ENCODE measurements at places on chromosomes 2 and 18.
A peak's percentile ranks its signal among the peaks of the same experiment; 100 is the strongest.

DNA sequence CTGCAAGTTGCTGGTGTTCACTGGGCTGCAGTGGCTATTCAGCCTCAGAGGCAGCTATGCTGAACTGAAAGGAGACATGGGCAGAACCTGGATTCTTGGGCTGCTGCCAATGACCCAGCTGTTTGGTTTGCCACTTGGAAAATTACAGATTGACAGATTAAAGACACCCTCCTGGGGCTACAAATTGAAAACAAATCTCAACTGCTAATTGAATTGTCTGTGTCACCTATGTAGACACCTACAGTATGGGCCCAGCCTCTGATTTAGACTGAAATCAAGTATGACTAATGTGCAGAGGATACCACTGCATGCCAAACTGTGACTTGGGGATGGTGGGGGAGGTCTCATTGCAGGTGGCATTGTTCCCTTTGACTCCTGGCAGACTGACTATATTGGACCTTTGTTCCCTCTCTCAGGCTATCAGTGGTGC, 42.8 kb downstream of the ITSN2 start:
- DNase-seq: no peak

DNA sequence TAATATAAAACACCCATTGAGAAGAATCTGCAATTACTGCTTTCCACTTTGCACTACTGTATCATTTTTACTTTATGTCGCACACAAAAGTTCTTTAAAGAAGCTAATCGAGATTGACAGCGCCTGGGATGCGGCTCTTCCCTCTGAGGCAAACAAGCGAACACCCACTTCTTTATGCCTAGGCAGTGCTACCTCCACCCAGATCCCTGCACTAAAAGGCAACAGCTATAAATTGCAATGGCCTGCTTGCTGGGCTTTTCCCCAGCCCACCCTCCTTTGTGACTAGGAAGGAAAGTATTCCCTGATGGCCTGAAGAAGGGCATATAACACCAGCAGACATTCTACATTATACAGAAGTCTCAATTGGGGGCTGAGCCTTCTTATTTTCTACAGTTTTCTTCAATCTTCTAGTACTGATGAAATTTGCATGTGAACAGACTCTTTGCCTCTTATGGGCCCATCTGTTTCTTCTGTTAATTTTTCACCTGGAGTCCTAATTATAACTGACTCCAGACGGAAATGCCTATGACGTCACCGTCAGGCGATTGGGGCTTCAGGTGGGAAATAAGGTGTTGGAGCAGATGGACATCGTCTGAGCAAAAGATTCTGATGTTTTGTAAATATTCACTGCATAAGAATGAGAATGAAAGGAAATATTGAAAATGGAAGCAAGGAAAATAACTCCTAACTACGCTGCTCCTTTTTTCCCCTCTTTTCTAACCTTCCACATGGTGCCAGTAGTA, 138.9 kb upstream of the DCC start:
- DNase-seq: no peak

DNA sequence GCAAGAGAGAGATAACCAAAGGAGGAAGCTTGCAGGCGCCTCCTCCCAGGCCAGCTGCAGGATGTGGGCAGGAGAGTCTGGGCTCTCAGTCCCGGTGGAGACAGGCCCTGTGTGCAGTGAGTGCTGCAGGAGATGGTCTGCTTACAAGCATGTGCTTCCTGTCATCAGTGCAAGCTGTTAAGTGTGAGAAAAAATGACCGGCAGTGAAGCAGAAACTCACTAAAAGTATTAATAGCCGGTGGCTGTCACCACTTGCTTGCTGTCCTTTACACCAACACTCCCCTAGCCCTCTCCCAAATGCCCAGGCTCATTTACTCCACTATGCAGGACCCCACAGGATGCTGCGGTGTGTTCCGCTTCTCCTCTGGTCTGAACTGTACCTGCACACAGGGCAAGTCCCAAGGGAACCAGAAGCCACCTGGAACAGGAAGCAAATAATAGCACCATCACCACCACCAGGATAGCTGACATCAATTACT, 435.6 kb upstream of the HS6ST1 start:
- DNase-seq: no peak

GRCh38 chr2:219631406-219631891, 4.0 kb downstream of the SLC4A3 start:
- DNase-seq: no peak

DNA sequence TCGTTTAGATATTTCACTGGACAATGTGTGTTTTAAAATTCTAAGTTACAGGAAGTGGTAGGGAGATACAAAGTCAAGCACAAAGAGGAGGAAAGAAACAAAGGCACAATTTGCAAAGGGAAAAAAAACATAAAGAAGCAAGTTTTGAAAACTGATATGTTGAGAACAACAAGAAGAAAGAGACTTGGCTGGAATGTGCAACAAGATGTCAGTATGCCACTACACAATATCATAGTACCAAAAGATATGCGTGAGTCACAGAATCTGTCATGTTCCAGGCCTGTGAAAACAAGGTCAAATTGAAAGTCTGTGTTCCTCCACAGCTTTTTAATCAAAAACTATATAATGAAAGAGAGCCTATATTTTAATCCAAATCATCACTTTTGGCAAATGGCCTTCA, 12.0 kb downstream of the EXOC6B start:
- no peak for DNase-seq

GRCh38 chr2:169275696-169276444, 86.5 kb downstream of the LRP2 start:
- DNase-seq: no peak

- DNase-seq: no peak
Measured at GRCh38 chr2:172624996-172625395, 69.1 kb downstream of the PDK1 start.

GRCh38 chr2:63047321-63048279, 3.0 kb upstream of the OTX1 start:
- DNase-seq: no peak

DNA sequence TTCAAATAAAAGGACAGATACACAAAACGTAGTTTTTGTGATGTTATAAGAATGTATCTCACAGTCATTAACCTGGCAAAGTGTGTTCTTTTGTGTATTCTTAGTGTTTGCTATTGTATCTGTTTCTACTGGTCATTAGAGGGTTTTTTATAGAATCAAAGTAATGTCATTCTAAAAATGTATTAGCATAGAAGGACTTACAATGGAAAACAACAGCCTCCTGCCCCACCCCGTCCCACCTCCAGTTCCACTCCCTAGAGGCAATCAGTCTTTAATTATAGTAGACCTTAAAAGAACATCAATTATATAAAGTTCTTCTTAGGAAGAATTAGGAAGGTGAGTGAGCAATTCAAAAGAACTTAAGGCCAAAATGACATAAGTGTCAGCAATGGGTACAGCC, 13.8 kb downstream of the DNAJC27 start:
- no peak for DNase-seq

GRCh38 chr18:39753178-39753577, 2187.6 kb upstream of the CELF4 start:
- no peak for DNase-seq

GRCh38 chr2:96447726-96448125, 57.4 kb downstream of the NEURL3 start:
- DNase-seq: no peak

DNA sequence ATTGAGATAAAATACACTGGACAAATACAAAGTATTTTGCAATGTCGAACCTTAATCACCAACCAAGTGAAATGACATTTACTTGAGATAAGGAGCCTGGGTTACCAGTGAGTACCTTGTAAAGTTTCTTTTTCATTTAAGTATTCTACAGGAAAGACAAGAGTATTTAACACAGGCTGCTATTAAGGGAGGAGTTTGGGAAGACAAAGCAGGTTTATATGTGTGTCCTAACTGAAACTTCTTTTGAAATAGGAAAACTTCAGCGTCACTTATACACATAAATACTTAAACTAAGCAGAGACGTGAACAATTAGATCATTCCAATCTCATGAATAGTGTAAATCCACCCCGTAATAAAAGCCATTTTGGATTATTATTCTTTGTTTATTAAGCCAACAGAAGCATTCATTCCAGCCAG, 126.7 kb upstream of the CYP26B1 start:
- DNase-seq: no peak

- DNase-seq: no peak
Measured at GRCh38 chr18:48575301-48575657, 36.4 kb downstream of the CTIF start.

- no peak for DNase-seq
Measured at GRCh38 chr18:70072678-70073077, 125.0 kb upstream of the CD226 start.

DNA sequence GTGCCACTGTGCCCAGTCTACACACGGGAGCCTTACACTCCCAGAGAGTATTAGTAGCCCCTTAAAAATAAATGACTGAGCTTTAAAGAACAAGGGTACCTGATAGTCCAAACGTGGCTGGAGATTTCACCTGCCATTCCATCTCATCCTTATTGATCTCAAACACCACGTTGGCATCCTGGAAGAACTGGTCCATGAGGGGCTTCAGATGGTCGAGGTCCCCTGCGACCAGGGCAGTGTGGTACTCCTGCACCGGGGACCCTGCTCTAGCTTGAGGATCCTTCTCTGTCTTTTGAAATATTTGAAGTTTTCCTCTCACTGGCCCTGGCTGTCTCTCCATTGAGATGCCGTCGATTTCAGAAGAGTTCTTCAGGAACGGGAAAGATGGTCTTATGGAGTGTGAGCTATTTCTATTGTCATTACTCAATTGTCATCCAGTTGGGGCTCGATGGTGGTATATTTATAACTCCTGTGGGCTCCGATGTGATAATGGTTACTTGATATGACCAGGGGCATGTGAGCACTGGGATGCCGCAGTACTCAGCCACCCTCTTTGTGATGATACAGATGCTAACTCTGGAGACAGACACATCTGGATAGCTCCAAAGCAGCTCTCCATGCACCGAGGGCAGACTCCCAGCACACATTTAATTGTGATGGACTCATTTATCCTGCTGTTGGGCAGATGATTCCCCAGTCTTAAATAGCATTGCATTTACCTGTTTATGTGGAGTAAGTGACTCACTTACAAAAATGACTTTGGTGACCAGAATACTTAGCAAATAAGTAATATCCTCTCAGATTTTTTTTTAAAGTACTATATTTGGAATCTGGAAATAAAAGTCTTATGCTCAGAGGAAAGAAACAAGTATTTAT, 22.8 kb downstream of the ASB18 start:
- no peak for DNase-seq

- peak; percentile 45 for DNase-seq
Measured at GRCh38 chr2:61470122-61470951, 550 bp downstream of the USP34 start.

DNA sequence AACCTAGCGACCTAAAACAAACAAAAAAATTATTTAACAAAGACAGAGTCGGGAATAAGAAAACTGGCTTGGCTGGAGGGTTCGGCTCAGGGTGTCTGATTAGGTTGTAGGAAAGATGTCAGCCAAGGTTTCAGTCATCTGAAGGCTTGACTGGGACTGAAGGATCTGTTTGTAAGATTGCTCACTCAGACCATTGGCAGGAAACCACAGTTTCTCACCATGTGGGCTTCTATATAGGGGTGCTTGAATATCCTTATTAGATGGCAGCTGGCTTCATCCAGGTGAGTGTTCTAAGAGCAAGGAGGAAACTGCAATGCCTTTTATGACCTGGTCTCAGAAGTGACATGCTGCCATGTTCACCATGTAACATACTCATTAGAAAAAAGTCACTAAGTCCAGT, 999 bp upstream of the IL36B start:
- DNase-seq: no peak

DNA sequence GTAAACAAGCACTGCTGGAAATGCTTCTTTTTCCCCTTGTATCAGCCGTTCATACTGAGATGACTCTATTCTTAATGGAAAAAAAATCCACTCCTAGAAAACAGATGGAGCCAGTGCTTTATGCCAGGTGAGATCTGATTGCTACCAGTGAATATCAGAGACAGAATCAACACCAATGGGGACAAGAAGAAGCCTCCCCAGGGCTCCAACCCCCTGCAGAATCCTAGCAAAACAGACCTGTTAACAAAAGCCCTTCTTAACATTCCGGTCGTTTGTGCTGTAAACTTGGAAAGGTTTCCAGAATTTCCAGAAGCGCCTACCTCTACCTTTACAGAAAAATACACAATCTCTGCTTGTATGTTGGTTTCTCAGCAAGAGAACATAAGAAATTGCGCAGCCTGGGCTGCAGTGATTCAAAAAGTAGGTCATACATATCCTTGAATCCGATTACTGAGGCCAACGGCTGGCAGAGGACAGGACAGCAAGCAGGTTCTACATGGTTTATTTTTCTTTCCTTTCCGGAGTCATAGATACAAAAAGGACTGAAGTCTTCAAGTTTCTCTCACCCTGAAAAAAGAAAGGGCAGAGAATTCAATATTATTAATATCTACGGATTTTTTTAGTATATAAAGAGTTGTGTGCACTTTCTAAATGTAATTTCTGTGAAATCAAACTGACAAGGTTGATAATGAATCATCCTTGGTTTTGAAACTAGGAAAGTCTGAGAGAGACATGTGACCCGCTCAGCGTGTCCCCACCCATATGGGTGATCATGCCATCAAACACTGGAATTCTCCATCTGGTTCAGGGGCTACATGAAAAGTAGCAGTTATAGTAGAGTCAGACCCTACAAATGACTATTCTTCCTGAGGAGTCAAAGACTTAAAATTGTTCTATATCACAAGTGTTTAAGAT, 266.7 kb upstream of the MGAT5 start:
- DNase-seq: no peak

- DNase-seq: no peak
Measured at GRCh38 chr2:60433018-60433596, 120.3 kb downstream of the BCL11A start.

DNA sequence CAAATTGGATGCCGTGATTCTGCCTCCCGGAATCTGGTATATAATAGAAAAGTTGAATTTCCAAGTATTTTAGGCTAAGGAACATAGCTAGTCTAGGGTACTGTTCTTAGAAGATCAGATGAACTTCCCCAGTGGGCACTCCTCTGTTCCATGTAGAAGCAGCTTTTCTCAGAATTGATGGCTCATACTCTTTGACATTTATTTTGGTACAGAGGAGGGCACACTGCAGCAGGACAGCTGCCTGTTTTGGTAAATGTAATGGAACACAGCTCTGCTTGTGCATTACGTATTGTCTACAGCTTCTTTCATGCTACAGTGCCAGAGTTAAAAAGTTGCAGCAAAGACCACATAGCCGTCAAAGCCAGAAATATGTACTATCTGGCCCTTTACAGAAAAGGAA, 10.8 kb downstream of the YPEL5 start:
- DNase-seq: no peak

GRCh38 chr2:31378791-31379501, 35.6 kb downstream of the XDH start:
- no peak for DNase-seq

GRCh38 chr18:55634545-55634944, 46.6 kb upstream of the TCF4 start:
- no peak for DNase-seq

All from NCI-H187 (cell line).